Hematopoietic multipotent progenitor cell (in vitro differentiated cells): ENCODE measurements at places on chromosomes 1 and 21.

DNA sequence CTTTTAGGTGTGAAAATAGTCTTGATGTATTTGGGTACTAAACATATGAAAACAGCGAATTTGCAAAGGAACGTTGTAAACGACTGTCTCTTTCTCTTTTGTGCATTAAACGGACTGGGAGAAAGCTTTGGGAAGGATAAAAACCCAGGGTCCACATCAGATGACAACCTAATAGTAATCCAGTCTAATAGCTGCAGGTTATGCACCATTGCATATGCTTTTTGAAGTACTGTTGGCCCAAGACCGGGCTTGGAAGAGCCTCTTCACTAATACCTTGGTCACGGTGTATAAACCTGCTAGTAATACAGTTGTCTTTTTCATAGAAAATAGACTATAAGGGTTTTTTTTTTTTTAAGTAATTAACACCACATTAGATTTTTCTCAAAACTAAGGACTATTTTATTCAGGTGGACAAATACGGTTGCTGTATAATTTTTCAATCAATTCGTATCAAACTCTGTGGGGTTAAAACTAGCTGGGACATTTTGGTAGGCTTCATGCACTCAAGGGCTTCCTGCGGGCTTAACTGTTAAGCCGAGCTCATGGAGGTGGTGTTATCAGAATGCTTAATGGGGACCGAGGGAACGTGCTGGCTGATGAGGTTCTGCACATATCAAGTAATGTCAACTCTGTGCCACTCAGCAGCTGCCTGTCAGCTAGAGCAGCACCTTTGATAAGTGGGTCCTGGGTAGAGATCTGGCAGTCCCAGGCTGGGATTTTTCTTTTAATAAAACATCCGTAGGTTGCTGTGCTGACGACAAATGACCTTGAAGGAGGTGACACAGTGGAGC lies 2.1 kb downstream of the RYR2 start:
- no peak for DNase-seq

- no peak for DNase-seq
Observed at GRCh38 chr21:32867597-32867996, 96.0 kb upstream of the PAXBP1 start.

GRCh38 chr1:19179597-19180264 lies 30.3 kb downstream of the UBR4 start:
- DNase-seq = peak; percentile 83

- DNase-seq = peak; percentile 71
Observed at GRCh38 chr1:27891196-27891889, 19.0 kb downstream of the THEMIS2 start.

DNA sequence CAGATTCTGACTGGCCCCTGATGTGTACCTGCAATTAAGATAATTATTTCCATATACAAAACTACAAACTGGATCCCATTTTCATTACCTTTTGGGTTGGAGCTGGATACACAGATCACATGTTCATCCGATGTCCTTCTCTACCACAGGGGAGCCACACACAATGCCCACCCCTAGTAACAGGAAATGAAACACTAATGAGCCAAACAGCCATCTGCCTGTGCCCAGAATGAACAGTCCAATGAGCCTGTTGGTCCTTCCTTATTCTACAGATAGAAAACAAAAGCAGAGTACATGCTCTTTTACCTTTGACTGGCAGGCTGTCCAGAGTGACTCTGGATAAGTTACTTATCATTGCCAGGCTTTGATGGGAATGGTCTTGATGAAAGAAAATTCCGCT lies 68.6 kb downstream of the SIPA1L2 start:
- DNase-seq = no peak

- peak; percentile 76 for DNase-seq
Observed at GRCh38 chr21:44065428-44065827, 41.8 kb upstream of the PWP2 start.
